Purkinje cell (primary cell): ENCODE measurements at places on chromosomes 6 and 20. TPM values are rescaled to one million over a fixed set of nuclear protein-coding genes. Genes with fewer than 3 reads are reported as not detected.

Gene ALDH5A1
- polyA plus RNA-seq, result 25.9 and 39.7 TPM in 2 replicates

Gene SLC13A3
- 0.78 and 2.6 TPM in 2 replicates for polyA plus RNA-seq

Gene TNFAIP3
- polyA plus RNA-seq, result 0.06 and 0.24 TPM in 2 replicates

Gene SLC22A23
- polyA plus RNA-seq, result 0.60 and 1.3 TPM in 2 replicates

Gene SNAI1
- 0.34 TPM in 1 of 2 replicates, not detected in the other for polyA plus RNA-seq

Gene GNL1
- 7.4 and 8.5 TPM in 2 replicates for polyA plus RNA-seq
